ENCODE measurements at places on chromosomes 11 and 22.

DNA sequence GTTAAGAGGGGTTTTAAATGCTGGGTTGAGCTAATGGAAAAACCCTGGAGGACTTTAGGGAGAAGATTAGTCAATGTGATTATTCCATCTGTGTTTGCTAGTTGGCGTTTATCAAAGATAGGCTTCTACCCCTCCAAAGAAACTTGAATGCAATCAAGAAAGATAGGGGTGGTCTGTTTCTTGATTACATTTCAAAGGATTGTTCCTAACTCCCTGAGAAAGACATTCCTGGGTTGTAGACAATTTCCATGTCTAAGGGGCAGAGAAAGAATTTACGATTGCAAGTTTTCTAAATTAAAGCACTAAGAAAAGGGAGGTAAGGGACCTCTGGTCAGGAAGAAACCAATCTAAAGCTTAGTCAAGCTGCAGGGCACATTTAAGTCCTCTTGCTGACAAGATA, 2268.7 kb downstream of the LRRC4C start:
- DNase-seq: no peak

GRCh38 chr11:102121329-102121728, 11.1 kb downstream of the YAP1 start:
- peak; percentile 49 for DNase-seq

DNA sequence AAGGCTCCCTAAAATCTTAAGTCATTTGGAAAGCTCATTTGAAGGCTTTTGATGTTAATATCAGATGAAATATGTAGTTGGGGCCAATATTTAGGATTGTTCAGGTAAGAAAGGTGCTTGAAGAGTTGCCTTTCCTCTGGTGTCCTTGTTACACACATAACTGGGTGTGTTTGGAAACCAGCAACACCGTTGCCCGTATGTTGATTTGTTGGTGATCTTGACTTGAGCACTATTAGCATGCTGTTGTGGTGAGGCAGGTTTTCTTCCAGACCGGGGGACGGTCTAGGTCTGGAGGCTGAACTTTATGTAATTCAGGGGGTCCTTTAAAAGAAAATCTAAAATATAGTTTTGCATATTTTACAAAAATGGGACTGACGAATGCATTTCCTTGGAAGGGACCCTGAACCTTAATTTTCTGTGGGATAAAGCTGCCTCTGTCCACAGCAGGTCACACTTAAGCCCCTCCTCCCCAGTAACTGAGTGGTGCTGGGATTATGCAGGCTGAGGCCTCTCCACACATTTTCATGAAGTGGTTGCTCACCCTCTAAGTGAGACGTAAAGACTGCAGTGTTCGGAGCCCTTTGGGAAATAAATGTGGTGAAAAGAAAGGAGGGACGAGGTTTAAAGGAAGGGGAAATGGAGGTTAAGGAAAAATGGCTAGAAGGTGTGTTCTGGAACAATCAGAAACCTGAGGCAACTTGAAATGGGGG, 1.8 kb downstream of the YWHAH start:
- DNase-seq: no peak

- DNase-seq: no peak
These were observed 96.9 kb upstream of the LARGE1 start for GRCh38 chr22:34017205-34017604.

DNA sequence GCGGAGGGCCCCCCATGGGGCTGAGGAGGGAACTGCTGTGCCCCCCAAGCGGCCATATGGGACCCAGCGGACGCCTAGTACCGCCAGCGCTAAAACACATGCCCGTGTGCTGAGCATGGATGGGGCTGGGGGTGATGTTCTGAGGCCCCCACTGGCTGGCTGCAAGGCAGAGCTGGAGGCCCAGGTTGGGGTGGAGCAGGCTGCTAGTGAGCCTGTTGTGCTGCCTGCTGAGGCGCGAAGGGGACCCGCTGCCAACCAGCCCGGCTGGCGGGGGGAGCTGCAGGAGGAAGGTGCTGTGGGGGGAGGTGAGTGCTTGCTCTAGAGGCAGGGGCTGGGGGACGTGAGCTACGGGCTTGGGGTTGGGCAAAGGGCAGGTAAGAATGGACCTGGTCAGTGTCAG, 3.2 kb downstream of the PCNX3 start:
- DNase-seq: no peak

DNA sequence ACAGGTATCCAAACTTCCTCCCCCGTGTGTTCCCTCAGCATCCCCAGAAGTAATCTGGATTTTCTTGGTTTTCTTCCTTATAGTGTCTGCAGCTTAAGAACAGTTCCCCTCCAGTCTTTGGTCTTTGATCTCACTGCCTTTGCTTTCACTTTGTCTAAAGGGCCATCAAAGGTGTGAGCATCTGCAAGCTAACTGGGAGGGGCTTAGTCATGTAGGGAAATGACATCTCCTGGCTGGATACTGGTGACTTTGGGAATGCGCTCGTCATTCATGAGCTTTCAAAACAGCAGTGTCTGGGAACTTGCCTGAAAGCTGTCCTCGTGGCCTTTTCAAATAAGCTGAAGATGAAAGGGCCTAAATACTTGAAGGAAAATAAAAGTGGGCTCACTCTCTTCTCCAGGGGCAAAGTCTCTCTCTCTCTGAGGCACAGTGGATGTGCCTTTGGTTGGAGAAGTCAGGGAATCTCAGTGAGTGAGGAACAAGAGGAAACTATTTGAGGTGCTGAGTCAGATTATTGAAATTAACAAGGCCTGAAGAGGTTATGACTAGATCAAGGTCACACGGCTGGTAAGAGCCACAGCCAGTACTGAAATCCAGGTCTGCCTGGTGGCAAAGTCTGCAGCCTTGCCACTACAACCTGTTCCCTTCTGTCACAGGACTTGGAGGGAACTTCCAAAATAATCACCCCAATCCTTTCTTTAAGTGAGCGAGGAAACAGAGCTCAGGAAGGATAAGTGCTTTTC, 45.6 kb upstream of the TENM4 start:
- DNase-seq: no peak

- no peak for DNase-seq
These were observed 2.1 kb downstream of the INPPL1 start for GRCh38 chr11:72226701-72227100.

DNA sequence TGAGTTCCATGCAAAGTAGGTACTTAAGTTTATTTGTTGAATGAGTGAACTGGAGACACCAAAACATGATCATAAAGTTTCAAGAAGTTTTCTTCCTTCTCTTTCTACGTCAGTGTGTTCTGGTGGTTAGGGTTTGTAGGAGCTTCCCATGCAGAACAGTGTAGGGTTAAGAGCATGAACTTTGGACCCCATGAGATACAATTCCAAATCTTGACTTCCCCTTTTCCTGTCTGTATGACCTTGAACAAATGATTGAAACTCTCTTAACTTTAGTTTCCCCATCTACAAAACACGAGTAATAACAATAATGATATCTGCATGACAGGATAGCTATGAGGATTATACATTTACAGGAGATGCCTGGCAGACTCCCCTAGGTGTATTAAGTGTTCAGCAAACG, 41.0 kb upstream of the TENM4 start:
- no peak for DNase-seq

DNA sequence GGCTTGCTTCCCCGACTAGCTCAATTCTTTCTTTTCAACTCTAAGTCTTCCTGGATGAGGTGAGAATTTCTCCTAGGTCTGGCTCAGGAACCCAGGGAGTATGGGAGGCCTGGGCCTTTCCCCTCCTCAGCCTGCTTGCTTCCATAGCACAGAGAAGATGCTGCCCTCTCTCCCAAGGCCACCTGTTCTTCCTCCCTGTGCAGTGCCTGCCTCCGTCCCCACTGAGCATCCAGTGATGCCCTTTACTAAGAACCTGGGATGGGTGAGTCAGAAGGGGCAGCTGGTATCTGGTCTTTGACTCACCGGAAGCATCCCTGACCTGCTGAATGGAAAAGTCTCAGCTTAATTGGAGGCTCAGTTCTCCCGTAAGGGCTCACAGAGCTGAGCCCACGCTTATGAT, 607.9 kb downstream of the BUD13 start:
- DNase-seq: no peak

- no peak for DNase-seq
These were observed at the start of gene ANKRD13D for GRCh38 chr11:67289226-67289650. Gene ANKRD13D (plus strand): TSS chr11:67289303. CDS start chr11:67289461, 158 bp downstream.

DNA sequence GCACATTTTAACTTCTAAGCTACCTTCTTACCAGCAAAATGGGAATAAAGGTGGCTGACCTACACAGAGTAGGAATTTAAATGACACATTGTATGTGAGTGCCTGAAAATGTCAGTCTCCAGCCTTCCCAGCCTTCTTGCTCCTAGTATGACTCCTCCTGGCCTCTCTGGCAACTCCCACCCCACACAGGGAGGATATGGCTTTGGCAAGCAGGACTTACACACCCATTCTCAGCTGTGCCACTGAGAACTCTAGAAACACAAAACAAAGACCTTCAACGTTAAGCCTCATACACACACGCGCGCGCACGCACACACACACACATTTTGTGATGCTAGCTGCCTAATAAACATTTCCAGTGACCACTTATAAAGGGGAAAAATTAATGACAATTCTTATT, 65.8 kb downstream of the PACSIN2 start:
- peak; percentile 54 for DNase-seq

GRCh38 chr11:70167723-70168404, 35.2 kb upstream of the FADD start:
- DNase-seq: no peak

DNA sequence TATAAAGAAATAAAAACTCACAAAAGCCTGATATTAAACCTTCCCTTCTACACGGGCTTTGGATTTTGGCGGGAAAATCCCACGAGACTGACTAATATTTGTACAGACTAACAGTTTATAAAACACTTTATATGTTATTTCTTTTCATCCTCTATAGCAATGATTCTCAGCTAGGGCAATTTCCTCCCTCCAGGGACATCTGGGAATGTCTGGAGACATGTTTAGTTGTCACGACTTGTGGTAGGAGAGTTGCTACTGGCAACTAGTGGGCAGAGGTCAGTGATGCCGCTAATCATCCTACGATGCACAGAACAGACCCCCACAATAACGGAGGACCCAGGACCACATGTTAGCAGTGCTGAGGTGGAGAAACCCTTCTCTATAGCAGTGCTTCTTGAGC, 304.8 kb upstream of the PITPNB start:
- DNase-seq: no peak

DNA sequence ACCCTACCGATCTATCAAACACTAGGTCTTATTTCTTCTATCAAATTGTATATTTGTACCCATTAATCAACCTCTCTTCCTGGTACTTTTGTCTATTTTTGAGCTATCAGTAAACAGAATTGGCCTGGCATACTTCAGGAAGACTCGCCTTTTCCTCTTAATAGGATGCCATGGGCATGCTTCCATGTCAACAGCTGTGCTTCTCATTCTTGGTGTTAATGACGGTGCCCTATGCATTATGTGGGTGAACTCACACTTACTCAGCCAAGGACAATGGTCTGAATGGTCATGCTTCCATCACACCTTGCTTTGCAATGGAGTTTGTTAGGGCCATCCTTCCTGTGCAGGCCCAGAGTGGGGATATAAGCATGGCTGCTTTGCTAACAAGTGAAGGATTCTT, 521.8 kb downstream of the MIAT start:
- no peak for DNase-seq

DNA sequence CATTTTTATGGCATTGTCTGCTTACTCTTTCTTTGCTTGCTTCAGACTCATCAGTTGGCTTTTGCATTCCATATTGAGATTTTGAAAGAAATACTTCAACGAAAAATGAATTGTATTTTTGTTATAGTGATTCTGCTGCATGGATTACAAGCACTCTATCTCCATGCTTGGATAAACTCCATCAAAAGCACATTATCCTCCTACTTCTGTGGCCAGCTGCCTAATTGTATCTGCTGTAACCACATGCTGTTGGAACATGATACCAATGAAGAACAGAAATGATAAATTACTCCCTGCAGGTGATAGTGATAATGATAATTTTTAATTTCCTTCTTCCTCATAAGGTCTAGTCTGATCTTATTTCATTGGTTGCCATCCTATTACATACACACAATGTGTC, 100.8 kb downstream of the PRMT3 start:
- DNase-seq: no peak

DNA sequence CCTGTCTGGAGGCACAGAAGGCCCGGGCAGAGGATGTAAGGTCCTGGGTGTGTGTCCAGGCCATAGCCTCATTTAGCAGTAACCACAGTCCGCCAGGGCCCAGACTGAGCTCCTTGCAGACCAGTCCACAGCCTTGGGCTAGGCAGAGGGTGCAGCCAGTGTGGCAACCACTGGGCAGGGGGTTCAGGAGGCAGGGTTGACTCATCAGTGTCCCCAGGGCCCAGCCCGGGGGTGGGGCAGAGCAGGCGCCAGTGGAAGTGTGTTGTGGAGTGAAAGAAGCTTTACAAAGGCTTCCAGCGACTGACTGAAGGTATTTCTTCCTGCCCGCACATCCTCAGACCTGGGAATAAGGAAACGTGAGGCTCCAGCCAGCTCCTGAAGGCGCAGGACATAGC, 27.7 kb upstream of the WNT11 start:
- DNase-seq: peak; percentile 32

DNA sequence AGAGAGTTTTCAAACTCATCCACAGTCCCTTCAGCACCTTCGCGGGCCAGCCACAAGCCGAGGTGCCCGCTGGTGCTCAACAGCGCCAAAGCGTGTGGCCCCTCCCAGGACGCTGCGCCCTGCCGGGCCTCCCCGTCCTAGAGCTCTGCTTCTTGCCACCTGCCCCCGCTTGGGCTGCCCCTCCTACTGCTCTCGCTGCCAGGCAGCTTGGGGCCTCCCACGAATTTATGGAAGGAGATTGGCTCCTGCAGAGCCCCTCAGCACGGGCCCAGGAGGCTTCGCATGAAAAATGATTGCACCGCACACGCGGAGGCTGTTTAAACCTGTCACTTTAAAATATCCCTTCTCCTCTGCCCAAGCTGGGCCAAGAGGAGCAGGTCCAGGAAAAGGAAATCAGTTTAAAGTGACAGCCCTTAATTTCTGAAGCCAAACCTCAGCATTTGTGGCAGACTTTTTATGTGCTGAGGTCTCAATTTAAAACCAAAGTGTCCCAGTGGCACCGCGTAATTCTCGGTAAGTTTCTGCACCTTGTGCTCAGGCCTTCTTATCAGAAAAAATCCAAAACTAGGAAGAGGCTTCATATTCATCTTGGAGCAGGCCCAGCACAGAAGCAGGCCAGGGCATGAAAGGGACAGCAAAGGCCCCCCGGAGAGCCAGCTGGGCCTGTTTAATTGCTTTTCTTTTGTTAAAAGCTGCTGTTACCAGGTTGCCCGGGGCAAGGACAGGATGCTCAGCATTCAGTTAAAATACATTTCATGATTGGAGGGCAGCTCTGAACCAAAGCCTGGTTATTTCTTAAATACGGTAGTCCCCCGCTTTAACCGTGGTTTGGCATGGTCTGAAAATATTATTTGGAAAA, 303.6 kb downstream of the OPCML start:
- no peak for DNase-seq

All from fibroblast of upper back skin (primary cell).